Prostate gland (tissue), 2 donors: ENCODE measurements at places on chromosomes 3 and 15. TPM values are rescaled to one million over a fixed set of nuclear protein-coding genes. Genes with fewer than 3 reads are reported as not detected.

CDHR4 gene
- not detected for total RNA-seq

CHRNA7 gene
- 3.7 TPM for total RNA-seq

INSYN1 gene
- 26.0 TPM for total RNA-seq

CLDN18 gene
- total RNA-seq: 0.57 TPM

AHSG gene
- not detected for total RNA-seq

CYP11A1 gene
- 45.9 TPM for total RNA-seq

PIERCE2 gene
- total RNA-seq: 4.0 TPM

ZNF106 gene
- 49.5 TPM for total RNA-seq

SRGAP3 gene
- total RNA-seq: 23.6 TPM

PPARG gene
- total RNA-seq: 12.9 TPM

CLRN1 gene
- 0.23 TPM for total RNA-seq

FAM81A gene
- 1.8 TPM for total RNA-seq

ISG20 gene
- total RNA-seq: 16.3 TPM

NSMCE3 gene
- 13.8 TPM for total RNA-seq

PLXNA1 gene
- 49.5 TPM for total RNA-seq

GOLGA8Q gene
- total RNA-seq: 1.5 TPM

GOLGA6D gene
- not detected for total RNA-seq

CX3CR1 gene
- total RNA-seq: 3.4 TPM

NLGN1 gene
- 11.7 TPM for total RNA-seq

GATA2 gene
- total RNA-seq: 181 TPM
